ENCODE measurements at places on chromosomes 3 and 15.

GRCh38 chr3:172536993-172537419, 13.8 kb upstream of the TNFSF10 start:
- no peak for DNase-seq

DNA sequence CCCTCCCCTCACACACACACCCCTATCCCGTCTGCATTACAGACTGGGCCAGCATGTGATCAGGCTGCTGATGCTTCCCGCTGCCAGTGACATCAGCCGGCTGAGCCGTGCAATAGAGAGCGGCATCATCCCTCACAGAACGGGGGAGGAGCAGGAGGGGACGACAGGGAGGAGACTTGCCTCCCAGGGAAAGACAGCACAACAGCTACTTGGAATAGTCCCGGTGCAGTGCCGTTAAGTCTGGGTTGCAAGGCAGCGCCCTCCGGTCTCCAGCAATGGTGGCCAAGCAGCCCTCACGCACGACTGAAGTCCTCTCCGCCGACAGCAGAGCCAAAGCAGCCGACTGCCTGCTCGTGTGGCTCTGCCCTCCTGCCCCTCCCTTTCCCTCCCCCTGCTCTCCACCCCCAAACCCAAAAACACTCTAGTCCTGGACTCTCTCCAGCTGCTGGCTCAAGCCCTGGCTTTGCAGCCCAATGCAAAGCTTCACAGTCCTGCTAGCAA, 31.5 kb upstream of the RPS17 start:
- DNase-seq: peak; percentile 1

DNA sequence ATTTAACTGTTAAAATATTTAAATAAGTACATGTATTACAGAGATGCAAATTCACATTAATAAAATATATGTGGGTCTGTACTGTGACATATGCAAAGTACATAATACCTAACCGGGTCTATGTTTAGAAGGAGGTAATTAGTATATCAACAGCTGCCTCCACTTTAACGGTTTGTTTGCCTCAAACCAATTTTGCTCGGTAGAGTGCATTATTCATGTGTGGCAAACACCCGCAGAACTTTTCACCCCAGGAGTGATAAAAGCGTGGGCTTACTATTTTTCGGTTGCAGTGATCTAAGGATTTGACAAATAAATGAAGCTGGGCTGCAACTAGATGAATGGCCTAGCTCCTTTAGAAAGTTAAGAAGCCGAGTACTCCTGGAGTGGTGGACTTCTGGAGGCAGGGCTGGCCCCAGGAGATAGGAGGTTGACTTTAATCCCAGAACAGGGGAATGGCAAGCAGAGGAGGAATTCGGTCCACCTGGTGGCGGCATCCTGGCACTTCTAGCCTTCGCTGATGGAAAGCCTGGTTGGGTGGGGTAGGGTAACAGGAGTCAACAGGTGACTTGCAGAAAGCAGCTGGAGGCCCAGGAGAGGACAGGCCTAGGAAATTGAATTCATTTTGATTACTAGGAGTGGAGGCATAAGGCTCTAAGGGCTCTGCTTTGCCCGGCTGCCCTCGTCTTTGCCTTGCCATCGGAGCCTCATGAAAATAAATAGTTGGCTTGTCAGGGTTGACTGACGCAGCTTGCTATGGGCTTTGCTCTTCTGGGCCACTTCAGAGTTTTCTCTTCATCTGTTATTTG, 2.4 kb downstream of the SLCO3A1 start:
- peak; percentile 48 for DNase-seq

DNA sequence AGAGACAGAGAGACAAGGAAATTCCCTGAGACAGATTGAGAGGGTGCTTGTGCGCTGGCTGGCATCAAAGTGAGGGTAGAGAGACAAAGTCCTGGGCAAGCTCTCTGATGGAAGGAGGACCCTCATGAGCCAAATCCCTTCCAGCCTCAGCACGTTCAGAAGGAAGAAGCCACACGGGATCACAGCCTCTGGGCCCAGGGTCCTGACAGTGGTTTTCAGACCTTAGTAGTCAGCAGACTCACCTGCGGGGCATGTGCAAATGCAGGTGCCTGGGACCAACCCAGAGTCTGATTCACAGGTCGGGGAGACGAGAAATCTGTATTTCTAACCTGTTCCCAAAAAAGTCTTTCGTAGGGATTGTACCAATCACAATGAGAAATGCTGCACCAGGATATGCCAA, 15.2 kb upstream of the KY start:
- DNase-seq: no peak

DNA sequence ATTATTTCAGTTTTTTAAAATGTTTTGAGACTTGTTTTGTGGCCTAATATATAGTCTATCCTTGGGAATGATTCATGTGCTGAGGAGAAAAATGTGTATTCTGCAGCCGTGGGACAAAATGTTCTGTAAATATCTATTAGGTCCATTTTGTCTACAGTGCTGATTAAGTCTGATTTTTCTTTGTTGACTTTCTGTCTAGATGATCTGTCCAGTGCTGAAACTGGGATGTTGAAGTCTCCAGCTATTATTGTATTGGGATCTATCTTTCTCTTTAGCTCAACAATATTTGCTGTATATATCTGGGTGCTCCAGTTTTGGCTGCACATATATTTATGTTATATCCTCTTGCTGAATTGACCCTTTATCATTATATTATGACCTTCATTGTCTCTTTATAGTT, 85.2 kb downstream of the UBE2E2 start:
- no peak for DNase-seq

DNA sequence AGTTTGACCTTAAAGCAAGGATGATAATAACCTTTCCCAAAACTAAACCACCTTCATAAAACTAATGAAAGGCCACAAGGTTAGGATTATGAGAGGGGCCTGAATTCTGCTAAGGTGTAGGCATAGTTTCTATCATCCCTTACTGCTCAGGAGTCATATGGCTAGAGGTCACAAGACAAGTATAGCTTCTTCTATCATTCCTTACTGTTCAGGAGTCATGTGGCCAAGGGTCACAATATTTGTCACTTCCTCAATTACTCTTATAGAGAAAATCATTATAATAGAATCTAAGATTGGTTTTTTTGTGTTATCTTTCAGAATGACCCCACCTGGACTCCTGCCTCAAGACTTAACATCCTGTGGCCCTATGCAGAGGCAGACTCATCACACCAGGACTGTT, 36.6 kb downstream of the HERC1 start:
- DNase-seq: no peak

GRCh38 chr15:98938105-98938417, 69.5 kb downstream of the PGPEP1L start:
- no peak for DNase-seq

- no peak for DNase-seq
Observed at GRCh38 chr15:66225656-66226274, 27.8 kb downstream of the MEGF11 start.

- DNase-seq: no peak
Observed at GRCh38 chr3:13235079-13235478, 161.8 kb upstream of the IQSEC1 start.

GRCh38 chr15:42371096-42371495, 11.8 kb downstream of the CAPN3 start:
- no peak for DNase-seq

GRCh38 chr3:132326251-132326650, 9.0 kb downstream of the ACP3 start:
- no peak for DNase-seq

All from NCI-H2029 treated with DMSO at 0.1 percent for 48 hours (cell line).